ENCODE measurements at places on chromosomes 12 and 14.

GRCh38 chr14:76941544-76941943 lies 87.0 kb downstream of the IRF2BPL start:
- DNase-seq = no peak

DNA sequence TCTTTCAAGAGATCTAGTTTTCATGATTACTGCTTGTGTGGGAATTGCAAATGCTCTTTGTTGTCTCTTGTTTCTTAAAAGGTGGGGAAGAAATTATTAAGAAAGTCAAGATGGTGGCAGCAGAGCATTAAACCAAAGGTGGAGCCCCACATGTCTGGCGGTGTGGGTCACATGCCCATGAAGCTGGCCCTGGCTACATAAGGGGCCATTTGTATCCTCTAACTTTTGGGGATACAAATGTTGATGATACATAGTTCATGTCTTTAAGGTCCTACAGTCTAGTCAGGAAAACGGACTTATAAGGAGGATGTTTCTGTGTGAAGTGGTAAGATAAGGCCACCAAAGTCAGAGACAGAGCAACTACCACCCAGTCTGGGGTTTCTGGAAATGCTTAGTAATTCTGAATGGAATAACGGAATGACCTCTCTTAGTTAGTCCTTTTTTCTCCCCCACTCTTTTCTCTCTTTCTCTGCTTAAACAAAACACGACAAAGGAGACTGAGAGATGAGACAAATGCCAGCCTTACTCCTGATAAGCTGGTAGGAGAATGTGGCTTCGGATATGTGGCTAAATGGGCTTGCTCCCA lies 39.9 kb upstream of the PTHLH start:
- DNase-seq = no peak

- DNase-seq = no peak
Observed at GRCh38 chr14:85241022-85241855, 288.7 kb upstream of the FLRT2 start.

DNA sequence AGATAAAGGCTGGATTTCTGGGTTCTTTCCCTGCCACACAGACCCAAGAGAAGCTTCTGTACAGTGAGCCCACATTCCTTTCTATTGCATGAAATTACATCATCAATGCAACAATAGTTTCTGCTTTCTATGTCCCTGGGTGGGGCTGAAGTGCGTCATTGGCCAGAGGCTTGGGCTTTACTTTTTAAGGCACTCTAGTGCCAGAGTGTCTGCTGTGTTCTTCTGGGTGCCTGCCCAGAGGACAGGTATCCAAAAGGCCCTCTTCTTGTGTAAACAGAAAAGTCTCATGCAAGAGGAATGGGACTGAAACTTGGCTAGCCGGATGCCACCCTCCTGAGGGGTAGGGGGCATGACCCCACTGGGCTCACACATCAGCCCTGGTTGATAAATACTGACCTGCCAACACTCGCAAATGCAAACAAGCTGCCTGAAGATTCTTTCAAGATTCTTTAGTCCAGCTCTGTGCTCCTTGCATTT lies 5.9 kb downstream of the KRT86 start:
- no peak for DNase-seq

- no peak for DNase-seq
Observed at GRCh38 chr12:121849665-121850064, 9.0 kb downstream of the HPD start.

GRCh38 chr12:19189522-19189921 lies 60.0 kb downstream of the PLEKHA5 start:
- DNase-seq = no peak

GRCh38 chr14:75941030-75941429 lies 40.8 kb downstream of the TGFB3 start:
- no peak for DNase-seq

DNA sequence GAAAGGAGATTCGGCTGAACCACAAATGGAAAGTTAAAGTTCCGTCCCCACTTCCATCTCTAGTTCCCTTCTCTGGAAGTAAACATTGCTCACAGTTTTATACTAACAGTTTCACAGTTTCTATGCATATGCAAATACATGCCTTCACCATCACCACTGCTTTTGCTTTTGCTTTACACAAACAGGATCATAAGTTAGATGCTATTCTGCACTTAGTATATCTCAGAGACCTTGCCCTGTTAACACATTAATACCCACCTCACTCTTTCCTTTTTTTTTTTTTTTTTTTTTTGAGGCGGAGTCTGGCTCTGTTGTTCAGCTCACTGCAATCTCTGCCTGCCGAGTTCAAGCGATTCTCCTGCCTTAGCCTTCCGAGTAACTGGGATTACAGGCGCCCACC lies 890 bp downstream of the TEP1 start:
- peak; percentile 65 for DNase-seq

- no peak for DNase-seq
Observed at GRCh38 chr14:92925446-92925845, 2.5 kb downstream of the CHGA start.

- no peak for DNase-seq
Observed at GRCh38 chr14:50573862-50574261, 13.9 kb downstream of the ATL1 start.

DNA sequence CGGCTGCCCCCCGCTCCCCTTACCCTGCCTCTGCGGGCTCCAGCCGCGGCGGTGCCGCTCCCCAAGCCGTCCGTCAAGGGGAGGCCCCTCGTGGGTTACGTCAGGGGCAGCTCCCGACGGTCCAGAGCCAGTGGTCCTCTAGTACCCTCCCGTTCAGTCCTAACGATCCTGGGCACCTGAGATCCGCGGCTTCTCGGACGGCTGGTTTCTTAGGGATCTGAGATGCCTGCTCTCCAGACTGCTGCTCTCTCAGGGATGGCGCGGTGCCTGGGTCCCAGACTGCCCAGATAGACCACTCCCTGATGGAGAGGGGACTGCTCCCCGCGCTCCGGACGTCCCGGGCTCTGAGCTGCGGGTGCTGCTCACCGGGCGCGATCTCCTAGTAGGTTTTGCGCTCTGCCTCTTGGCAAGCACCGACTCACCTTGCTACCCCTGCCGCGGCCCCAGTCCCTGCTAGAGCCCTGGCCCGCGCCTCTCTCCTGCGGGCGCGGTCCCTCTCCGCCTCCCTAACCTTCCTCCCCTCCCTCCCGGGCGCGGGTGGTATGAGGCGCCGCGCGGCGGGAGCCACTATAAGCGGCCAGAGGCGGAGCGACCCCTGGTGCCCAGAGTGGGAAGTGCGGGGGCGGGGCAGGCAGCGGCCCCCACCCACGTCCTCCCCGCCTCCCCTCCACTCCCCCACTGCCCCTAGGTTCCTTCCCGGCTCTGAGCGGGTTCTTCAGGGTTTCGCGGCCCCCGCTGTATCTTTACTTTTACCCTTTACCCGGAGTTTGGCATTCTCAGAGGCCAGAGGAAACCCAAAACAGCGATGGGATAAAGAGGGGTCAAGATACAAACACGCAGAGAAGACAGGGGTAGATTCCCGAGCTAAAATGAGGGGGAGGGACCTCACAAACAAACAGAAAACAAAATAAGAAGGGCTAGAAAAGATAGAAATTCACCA lies at the start of gene C1QL4:
Gene C1QL4 (minus strand): TSS at position 544 of the 940 bp plus-strand sequence. CDS start 711 bp downstream, outside the sequence.
- DNase-seq = peak; percentile 90

DNA sequence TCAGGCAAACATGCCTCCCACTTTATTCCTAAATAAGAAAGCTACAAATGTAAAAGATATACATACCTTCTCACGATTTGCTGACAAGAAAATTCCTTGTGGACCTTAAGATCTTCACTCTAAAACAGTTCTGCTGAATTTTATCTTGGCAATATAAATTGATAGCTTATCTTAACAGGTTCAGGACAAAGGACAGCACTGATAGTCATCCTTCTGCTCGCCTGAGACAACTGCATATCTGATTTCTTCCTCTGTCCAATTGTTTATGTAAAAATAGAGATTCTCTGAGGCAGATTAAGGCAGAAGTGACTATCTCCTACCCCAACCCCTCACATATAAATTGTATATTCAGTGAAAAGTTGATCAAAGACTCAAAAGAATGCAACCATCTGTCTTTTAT lies 44.9 kb downstream of the CAPZA3 start:
- DNase-seq = no peak

DNA sequence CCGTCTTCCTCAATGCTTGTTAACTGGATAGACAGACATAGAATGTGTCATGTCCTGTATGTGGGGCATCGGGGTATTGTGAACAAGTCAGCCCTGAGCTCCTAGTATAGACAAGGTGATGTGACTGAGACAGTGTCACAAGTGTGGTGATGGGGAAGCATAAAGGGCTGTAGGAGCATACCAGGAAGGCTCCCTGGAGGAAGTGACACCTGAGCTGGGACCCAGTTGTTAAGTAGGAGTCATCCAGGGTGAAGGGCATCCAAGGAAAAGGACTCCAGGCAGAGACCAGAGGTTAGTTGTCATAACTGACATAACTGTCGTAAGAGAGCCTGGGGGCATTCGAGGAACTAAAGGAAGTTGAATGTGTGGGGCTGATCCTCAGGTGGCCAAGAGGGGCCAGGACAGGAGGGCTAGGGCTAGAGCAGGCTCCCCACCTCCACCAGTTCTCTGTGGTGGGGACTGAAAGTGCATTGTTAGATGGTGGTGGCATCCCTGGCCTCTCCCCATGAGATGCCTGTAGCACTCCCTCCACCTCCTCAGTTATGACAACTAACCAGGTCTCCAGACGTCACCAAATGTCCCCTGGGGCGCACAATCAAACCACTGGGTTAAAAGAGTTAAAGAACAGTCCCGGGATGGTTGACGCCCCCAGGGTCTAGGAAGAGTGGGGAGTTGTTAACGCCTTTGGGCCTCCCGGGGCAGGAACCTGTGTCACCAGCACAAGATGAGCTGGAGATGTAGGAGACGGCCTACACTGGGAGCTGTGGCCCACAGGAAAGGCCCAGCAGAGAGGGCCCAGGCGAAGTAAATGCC lies 2.4 kb downstream of the FICD start:
- no peak for DNase-seq

GRCh38 chr14:56199982-56200577 lies 81.9 kb downstream of the PELI2 start:
- DNase-seq = no peak

DNA sequence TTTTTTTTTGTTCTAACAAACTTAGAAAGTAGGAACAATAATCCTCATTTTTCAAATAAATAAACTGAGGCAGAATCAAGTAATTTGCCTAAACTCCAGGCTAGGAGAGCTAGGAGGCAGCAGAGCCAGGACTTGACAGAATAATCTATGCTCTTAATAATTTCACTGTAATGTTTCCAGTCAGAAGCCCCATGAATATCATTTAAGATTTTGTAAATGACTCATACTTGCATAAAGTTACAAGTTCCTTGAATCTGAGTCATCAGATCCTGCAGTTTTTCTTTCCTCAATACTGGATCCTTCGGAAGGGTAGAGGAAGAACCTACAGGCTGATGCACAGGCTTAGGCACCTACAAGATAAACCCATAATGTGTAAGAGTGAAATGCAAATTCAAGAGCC lies 29.0 kb downstream of the CAPRIN2 start:
- DNase-seq = no peak

- no peak for DNase-seq
Observed at GRCh38 chr14:65010211-65010931, 23.7 kb downstream of the FNTB start.

DNA sequence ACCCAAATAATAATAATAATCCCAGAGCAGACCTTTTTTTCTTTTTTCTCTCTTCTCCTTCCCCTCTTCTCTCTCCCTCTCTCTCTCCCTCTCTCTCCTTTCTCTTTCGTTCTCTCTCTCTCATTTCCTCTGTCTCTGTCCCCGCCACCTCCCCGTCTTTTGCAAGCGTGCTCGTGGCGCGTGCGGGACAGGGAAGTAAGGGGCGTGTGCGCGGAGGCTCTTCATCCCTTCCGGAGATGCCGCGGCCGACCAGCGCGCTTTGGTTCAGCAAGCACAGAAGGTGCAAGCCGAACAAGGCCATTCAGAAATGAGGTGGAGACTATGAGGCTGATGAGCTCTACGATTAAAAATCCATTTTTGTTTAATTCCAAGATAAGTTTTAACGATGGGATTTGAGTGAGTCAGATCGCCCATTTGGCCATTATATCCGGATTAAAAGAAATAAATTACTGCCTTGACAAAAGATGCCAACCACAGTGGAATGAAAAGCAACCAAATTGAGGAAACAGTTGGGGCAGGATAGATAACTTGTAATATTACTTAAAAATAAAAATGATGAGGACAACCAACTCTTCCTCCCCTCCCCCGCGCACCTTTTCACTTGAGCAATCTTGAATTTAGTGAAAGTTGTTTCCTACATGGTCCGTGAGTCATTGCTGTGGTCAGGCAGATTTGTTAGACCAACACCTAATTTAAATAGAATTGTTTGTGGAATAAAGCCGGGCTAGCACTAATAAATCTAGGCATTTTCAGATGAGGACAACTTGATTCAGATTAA lies 1.2 kb upstream of the AMIGO2 start:
- DNase-seq = peak; percentile 70

DNA sequence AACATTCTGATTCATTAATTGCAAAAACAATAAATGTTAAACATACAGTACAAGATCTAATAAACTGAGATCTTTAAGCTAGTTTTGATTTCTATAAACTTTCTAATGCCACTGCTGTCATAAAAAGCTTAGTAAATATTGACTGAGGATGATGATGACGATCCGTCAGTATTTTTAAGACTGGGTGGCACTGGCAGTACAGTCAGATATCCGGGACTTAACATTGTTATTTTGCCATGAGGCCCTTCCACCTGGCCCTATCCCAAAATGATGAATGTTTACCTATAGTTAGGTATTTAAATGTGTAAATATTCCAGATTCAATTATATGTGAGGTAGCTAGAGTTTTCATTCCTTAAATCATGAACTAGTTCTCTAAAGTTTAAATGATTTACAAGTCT lies 158.5 kb downstream of the FOXA1 start:
- no peak for DNase-seq

- DNase-seq = no peak
Observed at GRCh38 chr12:109820816-109821381, 12.3 kb downstream of the TRPV4 start.

- DNase-seq = peak; percentile 64
Observed at GRCh38 chr12:24947541-24948419, 1.1 kb downstream of the BCAT1 start.

DNA sequence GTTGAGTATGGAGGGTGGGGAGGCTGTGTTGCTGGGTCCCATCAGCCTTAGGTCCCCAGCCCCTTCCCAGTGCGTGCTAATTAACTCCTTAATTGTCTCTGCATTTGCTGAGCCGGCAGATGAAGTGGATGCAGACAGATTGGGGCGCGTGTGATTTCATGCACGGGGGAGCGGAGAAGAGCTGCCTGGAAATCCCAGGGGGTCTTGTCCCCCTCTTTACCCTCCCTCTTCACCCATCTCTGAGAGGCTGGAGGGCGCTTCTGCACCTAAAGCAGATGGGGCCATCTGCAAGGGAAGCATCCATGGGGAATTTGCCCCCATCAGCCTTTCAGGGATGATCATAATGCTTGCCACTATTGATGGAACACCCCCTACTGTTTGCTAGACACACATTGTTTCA lies 4.4 kb upstream of the ASIC1 start:
- DNase-seq = no peak

DNA sequence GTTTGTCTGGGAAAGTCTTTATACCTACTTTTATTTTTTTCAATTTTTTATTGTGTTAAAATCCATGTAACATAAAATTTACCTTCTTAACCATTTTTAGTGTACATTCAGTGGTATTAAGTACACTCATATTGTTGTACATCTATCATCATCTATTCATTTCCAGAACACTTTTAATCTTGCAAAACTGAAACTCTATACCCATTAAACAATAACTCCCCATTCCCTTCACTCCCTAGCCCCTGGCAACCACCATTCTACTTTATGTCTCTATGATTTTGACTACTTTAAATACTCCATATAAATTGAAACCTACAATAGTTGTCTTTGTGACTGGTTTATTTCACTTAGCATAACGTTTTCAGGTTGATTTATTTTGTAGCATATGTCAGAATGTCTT lies 131.9 kb upstream of the SLC38A2 start:
- no peak for DNase-seq
